ENCODE measurements at places on chromosomes 12 and 14.

DNA sequence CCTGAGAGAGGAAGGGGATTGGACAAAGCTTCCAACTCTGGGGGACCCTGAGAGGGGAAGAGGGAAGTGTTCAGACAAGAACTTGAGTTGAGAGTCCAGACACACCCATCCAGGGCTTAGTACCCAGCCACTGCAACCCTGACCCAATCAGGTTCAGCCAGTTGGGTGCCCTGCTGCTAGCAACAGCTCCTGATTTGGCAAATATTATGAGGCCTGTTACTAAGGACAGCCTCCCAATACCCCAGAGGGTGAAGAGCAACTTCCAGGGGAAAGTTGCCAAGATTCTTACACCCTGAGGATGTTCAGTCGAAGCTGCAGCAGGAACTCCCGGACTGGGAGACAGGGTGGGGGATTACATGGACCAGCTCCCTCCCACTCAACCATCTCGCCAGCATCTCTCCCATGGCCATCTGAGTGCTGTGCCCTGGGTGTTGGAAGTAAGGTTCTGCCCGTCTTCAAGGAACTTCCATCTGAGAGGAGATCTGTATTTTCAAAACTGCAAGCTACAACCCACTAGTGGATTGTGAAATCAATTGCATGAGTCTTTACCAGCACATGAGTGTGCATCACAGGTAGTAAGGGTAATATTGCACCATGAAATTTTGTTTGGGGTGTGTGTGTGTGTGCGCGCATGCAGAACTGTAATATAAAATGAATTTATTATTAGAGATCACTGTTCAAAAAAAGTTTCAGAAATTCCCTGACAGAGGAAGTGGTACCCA, 11.5 kb upstream of the KRT78 start:
- no peak for DNase-seq

DNA sequence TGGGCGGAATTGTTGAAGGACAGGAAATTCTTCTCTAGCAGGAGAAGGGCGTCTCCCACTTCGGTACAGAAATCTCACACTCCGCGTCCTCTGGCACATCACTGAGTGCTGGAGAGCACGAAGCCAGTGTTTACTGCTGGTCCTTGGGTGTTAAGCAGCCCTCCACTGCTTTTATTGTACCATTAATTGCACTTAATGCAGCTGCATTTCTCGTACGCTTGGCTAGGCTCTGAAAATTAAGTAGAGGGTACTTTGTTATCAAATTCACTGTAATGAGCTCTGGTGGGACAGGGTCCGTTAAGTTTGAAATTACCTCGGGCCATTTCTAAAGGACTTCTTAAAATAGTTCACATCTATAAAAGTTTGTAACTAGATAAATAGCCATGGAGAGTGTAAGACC, 411.2 kb downstream of the NPAS3 start:
- DNase-seq, result no peak

DNA sequence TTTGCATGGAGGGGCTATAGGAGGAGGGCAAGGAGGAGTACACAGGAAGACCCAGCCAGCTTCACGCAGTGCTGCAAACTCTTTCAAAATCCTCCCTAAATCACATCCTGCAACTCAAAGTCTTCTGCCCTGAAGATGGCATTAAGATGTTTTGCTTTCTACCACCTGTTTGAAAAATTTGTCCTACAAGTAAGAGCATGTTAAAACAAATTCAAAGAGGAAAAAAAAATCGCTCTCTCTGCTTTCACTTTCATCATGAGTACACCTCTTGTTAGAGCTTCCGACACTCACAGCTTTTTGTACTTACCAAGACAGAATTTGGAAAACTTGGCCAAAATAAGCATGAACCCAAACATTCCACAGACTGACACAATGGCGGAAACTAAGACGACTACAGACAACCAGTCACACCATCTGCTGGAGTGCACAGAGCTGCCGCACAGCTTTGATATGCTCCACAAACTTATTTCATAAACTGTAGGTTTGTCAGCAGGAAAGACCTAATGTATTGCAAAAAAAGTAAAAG, 21.3 kb downstream of the GCH1 start:
- DNase-seq, result peak; percentile 45

DNA sequence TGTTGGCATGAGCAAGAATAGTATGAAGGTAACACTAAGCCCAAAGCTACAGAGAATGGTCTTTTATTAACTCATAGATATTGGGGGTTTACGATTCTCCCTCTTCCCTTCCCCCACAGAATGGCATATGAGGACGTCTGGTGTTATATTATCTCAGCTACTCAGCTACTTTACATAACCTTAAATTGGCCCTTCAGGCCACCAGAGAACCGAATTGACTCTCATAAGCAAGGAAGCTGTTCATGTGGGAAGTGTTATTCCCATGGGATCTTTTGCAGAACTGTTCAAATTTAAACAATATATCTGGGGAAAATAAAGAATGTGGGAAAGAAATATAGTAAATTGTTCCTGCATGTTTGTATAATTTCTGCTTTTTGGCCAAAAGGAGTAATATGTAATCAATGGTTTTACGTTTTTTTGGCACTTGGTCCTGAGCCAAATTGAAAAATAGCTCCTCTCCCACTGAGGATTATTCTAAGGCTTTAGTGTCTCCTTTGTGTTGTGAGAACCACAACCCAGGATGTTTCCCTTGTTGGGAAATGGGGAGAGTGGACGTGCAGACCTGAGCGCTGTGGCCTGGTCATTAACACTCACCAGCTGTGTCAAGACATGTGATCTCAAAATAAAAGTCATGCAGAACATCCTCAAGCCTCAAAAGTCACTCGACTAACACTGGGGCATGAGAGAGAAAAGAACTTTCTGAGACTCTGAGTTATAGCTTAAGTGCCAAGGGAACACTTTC, 31.8 kb upstream of the CMAS start:
- DNase-seq, result no peak

GRCh38 chr12:92199819-92200576, 54.4 kb upstream of the BTG1 start:
- no peak for DNase-seq

DNA sequence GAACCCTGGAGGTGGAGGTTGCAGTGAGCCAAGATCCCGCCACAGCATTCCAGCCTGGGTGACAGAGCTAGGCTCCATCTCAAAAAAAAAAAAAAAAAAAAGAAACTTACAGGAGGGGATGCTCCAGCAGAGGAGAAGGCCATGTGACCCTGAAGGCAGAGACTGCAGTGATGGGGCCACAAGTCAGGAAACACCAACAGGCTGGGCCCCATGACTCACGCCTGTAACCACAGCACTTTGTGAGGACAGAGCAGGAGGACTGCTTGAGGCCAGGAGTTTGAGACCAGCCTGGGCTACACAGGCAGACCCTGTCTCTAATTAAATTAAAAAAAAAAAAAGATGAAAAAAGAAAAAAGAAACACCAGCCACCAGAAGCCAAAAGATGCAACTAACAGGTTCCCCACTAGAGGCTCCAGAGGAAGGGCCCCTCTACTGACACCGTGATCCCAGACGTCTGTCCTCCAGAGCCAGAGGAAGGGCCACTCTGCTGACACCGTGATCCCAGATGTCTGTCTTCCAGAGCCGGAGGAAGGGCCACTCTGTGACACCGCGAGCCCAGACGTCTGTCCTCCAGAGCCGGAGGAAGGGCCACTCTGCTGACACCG, 9.1 kb upstream of the GLT1D1 start:
- no peak for DNase-seq

DNA sequence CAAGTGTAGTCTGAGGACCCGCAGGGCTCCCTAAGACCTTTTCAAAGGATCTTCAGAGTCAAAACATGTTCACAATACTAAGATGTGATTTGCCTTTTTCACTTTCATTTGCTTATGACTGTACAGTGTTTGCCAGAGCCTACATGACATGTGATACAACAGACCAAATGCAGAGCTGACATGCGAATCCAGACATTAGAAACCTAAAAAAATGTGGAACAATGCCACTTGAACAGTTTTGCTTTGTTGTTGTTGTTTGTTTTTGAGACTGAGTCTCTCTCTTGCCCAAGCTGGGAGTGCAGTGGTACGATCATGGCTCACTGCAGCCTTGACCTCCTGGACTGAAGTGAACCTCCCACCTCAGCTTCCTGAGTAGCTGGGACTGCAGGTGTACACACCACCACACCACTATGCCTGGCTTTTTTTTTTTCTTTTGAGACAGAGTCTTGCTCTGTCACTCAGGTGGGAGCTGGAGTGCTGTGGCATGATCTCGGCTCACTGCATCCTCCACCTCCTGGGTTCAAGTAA, 5.3 kb upstream of the RAB35 start:
- DNase-seq, result no peak

DNA sequence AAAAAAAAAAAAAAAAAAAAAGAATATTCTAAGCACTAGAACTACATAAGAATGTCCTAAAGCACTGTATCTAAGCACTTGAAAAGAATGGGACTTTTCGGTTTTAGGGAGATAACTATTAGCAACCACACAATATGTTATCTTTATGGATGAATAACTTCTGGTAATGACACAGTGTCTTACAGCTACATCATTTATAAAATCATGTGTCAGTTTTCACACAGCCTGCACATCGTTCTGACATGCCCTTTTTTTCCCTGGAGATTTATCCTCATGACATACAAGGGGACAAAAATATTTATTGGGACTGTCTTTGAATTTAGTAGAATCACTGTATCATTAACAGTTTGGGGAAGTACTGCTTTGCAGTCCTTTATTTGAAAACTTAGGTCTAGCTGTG, 17.3 kb downstream of the TMEM19 start:
- no peak for DNase-seq

DNA sequence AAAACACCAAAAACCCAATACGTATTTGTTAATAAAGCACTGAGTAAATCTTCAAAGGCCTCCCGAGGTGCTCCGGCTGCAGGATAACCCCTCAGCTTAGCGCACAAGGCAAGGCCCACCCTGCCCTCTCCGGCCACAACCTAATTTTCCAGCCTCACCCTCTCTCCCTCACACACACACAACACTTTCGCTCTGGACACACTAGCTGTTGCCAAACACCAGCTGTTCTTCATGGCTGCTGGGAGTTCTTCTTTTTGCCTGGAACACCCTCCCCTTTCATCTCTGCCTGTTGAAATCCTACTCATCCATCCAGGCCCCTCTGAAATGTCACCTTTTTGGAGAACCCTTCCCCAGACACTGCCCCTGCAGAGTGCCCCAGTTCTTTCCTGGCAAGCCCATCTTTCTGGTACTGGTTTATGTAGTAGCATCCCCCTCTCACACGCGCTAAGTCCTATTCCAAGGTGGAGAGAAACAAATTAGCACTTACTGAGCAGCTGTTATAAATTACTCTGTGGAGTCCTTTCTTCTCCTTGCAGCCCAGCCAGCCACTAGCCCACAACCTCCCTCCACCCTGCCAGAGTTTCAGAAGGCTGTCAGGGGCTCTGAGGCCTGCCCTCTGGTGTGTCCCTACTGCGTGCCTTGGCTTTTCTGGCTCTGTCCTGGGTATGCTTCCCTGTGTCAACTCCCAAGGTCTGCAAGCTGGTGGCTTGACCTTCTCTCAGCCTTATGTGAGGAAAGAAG, 805 bp upstream of the CRACR2A start:
- peak; percentile 48 for DNase-seq

DNA sequence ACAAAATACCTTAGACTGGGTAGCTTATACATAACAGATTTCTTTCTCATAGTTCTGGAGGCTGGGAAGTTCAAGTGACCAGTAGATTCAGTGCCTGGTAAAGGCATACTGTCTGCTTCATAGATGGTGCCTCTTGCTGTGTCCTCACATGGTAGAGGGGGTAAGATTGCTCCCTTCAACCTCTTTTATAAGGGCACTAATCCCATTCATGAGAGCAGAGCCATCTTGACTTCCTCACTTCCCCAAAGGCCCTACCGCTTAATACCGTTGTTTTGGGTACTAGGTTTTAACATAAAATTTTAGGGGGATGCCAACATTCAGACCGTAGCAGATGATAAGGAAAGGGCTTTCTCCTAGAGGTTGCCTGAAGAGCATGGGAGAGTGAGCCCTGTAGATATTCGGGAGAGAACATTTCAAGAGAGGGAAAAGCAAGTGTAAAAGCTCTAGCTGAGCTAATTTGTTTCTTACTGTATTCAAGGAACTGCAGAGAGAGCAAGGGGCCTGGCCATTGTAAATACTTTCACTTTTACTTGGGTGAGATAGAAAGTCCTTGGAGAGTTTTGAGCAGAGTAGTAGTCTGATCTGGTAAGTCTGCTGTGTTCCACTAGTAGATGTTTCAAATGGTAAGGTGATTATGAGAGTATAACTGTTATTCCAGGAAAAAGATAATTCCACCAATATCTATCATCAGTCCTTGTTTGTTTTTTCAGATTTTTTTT, 27.3 kb downstream of the FRS2 start:
- DNase-seq, result no peak

DNA sequence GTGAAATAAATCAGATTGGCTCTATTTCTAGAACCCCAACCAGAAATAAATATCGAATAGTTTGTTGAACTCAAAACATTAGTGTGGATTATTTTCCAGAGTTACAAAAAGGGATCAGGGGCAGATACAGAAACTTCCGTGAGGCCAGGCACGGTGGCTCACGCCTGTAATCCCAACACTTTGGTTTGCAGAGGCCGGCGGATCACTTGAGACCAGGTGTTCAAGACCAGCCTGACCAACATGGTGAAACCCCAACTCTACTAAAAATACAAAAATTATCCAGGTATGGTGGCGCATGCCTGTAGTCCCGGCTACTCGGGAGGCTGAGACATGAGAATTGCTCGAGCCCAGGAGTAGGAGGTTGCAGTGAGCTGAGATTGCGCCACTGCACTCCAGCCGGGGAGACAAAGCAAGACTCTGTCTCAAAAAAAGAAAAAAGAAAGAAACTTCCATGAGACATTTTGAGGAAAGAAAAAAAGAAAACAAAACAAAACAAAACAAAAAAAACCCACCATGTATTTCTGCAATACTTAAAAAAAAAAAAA, 2.1 kb downstream of the FBXO21 start:
- no peak for DNase-seq

DNA sequence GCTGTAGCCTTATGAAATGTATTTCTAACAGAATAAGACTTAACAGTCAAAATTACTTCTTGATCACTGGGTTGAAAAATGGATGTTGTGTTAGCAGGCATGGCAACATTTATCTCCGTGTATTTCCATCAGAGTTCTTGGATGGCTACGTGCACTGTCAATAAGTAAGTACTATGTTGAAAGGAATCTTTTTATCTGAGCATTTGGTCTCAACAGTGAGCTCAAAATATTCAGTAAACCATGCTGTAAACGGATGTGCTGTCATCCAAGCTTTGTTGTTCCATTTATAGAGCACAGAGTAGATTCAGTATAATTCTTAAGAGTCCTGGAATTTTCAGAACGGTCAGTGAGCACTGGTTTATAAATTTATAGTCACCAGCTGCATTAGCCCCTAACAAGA, 15.5 kb downstream of the SCAF11 start:
- no peak for DNase-seq

DNA sequence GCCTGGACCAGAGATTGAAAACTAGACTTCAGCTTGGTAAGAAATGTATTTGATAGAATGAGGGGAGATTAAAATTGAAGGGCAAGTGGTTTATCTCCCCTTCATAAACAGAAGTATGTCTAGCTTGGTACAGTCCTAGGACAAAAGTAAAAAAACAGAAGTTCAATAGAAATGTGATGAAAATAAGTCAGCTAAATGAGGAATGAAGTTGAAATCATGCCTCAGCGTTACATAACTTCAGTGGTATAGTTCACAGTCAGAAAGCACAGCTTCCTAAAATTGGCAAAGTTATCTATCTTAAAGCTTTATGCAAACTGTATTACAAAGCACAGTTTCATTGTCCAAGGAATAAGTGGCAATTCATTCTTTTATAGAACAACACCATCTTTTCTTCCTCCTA, 90.2 kb upstream of the SYT10 start:
- no peak for DNase-seq

GRCh38 chr14:52090936-52091335, 22.1 kb upstream of the NID2 start:
- no peak for DNase-seq
